ENCODE measurements at places on chromosomes 7 and 10.

- no peak for DNase-seq
Observed at GRCh38 chr10:32951111-32951510, 6.9 kb downstream of the ITGB1 start.

DNA sequence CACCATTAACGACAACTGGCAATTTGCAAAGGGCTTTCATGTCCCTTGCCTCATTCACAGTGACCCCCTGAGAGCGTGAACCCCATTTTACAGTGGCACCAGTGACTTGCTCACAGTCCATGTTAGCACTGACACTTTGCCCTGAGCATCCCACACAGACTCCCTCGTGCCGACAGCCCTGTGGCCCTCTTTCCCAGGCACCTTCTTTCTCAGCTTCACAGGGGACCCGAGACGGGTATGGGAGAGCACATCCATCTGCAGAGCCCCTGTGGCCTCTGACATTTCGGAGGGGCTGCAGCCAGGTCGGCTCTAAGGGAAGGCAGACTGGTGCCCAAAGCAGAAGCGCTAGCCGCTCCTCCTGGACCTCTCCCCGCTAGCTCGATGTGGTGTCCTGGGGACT is 10.8 kb downstream of the LOXL4 start:
- no peak for DNase-seq

DNA sequence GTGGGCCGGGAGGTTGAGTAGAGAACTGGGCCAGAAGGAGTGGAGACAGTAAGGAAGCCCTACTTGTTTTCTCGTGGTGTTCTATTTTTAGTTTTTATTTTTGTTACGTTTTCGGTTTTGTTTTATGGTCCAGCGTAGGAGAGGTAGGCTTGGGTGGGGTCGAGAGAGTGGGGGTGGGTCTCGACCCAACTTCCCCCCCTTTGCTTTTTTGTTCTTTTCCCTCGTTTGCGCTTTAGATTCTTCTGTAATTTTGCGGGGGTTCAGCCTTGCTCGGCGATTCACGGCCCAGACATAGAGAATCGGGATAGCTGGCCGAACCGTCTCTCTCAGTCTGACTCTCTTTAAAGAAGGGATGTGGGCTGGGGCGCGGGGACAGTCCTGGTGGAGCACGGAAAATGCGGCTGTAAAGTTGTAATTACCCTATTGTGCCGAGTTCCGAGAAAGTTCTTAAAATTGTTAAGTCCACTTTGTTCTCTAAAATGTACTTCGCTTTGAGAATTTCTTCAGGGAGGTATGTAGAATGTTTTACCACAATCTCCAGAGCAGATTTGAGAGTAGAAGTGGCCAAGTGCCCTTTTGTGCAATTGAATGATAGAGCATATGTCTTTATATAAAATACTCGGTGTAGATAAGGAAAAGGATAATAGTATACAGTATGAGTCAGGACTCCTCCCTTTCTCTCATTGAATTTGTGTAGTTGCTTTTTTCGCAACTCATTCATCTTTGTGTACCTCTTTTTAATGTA is 816 bp downstream of the DMTF1 start:
- no peak for DNase-seq

DNA sequence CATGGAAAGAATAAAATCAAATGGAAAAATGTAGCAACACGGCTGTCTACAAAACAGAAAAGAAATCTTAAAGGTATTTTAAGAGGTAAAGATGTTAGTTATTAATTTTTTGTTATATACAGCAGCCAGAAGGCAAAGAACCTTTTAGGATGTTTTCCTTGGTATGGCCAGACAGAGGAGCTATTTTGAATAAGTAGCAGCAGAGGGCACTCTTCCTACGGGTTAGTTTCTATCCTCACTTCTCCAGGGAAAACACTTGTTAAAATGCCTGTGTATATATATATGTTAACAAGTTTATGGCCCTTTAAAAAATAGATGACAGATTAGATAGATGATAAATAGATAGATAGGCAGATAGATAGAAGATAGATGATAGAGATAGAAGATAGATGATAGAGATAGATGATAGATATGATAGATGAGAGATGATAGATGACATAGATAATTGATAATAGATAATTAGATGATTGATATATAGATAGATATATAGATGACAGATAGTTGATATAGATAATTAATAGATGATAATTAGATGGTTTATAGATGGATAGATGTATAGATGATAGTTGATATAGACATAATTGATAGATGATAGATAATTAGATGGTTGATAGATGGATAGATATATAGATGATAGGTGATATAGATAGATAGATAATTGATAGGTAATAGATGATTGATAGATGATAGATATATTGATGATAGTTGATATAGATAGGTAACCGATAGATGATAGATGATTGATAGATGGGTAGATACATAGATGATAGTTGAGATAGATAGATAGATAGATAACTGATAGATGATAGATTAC is 57.8 kb upstream of the WIPF3 start:
- DNase-seq = no peak

DNA sequence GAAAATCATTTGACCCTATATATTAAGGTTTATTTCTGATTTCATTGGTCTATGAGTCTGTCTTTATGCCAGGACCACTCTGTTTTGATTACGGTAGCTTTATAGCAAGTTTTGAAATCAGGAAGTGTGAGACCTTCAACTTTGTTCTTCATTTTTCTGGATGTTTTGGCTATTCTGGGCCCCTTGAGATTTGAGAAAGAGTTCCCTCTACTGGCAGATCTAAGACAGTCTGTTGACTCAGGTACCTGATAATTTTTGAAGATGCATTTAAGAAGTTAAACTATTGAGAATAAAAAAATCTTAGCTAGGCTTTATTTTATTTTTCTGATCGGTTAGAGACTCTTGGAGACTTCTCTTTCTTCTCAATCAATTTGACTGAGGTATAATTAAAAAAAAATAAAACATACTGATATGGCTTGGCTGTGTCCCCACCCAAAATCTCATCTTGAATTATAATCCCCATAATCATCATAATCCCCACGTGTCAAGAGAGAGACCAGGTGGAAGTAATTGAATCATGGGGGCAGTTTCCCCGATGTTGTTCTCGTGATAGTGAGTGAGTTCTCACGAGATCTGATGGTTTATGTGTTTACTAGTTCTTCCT is 209.2 kb downstream of the SNX10 start:
- DNase-seq = no peak

- no peak for DNase-seq
Observed at GRCh38 chr7:20665096-20665495, 49.6 kb downstream of the ABCB5 start.

DNA sequence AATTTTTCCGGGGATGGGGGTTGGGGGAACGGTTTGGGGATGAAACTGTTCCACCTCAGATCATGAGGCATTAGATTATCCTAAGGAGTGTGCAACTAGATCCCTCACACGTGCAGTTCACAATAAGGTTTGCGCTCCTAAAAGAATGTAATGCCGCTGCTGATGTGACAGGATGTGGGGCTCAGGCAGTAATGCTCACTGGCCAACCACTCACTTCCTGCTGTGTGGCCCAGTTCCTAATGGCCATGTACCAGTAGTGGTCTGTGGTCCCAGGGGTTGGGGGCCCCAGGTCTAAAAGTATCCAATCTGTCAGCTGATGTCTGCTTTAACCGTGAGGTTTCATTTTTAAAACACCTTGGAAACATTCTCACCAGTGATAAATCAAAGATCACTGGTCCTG is 2.2 kb downstream of the STN1 start:
- no peak for DNase-seq

DNA sequence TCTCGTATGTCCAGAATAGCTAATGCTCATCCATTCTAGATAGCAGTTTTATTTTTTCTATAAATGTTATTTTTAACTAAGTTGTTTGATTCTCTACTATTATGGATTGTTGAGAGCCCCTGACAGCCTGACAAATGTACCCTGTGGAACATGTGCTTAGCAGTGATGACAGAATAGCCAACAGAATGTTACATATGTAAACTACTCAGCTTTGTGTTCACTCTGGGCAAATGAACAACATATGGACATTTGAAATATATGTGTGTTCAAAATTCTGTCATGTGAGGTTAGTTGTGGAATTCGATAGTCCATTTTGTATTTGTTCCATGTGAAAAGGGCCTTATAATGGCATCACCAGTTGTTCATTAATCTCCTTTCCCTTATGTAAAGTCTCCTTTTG is 199.7 kb downstream of the EXOC4 start:
- DNase-seq = no peak

DNA sequence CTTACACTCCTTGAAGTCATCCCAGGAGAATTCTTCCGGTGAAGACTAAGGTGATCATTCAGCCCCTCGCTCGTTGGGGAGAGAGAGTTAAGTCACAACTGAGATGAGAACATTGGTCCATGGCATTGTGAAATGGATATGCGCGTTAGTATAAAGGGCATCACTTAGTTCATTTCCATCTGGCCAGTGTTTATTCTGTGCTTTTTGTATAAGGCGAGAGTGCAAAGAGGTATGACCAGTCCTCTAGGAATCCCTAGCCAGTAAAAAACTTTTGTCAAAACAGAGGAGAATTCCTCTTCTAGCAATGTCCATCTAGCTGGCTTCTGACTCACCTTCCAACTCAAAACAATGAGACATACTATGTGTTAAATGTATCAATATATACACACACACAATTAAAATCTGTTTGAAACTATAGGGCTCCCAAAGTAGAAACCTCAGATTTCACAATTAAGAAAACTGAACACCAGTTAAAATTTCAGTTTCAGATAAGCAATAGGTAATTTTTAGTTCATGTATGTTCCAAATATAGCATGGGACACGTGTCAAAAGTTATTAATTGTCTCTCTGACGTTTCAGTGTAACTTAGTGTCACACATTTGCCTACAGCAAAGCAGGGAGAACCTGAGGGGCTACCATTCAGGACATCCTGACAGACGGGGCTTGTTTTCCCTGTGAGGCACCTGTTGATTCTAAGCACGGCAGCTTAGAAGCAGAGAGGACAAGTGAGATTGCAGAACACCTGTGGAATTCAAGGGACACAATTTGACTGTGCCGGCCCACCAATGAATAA is 158.9 kb downstream of the KLF6 start:
- no peak for DNase-seq

Measured in cortex of kidney (tissue), 1 donor.